ENCODE measurements at places on chromosomes 2 and 18.

- no peak for DNase-seq
Observed at GRCh38 chr2:238947243-238947760, 99.4 kb downstream of the TWIST2 start.

- no peak for DNase-seq
Observed at GRCh38 chr2:203732953-203733510, 26.6 kb downstream of the CD28 start.

- no peak for DNase-seq
Observed at GRCh38 chr2:232030229-232030628, 68.7 kb downstream of the DIS3L2 start.

GRCh38 chr18:13620206-13620672 lies 106.1 kb downstream of the FAM210A start:
- no peak for DNase-seq

- DNase-seq, result no peak
Observed at GRCh38 chr2:142871396-142871795, 6.1 kb upstream of the KYNU start.

DNA sequence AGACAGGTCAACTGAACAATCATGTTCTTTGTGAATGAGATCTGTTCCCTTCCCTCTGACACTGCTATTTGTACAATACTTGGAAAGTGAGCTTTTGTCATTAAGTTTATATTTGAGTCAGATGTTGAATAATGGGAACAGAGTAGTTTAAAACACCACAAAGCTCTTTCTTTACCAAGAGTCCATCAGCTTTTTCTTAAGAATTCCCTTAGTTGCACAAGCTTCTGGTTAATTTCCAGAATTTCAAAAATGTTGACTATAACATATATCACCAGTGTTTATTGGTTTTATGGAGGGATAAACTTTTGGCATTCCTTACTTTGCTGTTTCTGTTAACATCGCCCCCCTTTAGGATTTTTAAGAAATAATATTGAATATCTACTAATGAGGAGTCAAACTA lies 403.7 kb downstream of the CCDC85A start:
- no peak for DNase-seq

DNA sequence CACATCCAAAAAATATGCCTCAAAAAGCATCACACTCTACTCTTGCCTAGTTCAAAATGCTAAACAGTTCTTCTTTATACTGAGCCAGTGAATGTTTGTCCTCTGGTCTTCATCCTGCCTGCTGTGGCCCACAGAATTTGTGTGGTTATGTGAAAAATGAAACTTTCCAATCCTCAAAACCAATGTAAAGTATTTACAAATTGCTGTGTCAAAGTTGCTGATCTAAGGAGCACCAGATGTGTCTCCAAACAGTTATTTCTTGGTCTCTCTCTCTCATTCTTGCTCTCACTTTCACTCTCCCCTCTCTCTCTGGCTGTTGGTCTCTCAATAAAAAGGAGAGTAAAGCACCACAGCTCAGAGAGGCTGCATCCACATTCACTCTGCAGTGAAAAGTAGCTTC lies 23.0 kb downstream of the EPHA4 start:
- no peak for DNase-seq

DNA sequence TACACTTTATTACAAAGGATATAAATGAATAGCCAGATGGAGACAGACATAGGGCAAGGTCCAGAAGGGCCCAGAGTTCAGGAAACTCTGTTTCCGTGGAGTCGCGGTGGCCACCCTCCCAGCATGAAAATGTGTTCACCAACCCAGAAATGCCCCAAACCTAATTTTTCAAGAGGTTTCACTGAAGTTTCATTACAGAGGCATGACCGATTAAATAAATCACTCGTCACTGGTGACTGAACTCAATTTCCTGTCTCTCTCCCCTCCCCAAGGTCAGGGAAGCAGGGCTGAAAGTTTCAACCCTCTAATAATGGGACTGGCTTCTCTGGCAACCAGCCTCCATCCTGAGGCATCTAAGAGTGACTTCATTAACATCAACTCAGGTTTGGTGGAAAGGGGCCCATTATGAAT lies 22.4 kb downstream of the USP40 start:
- DNase-seq, result no peak

GRCh38 chr18:51250458-51251024 lies 53.1 kb upstream of the MEX3C start:
- DNase-seq, result no peak

- DNase-seq, result no peak
Observed at GRCh38 chr2:143252138-143252907, 123.1 kb downstream of the ARHGAP15 start.

DNA sequence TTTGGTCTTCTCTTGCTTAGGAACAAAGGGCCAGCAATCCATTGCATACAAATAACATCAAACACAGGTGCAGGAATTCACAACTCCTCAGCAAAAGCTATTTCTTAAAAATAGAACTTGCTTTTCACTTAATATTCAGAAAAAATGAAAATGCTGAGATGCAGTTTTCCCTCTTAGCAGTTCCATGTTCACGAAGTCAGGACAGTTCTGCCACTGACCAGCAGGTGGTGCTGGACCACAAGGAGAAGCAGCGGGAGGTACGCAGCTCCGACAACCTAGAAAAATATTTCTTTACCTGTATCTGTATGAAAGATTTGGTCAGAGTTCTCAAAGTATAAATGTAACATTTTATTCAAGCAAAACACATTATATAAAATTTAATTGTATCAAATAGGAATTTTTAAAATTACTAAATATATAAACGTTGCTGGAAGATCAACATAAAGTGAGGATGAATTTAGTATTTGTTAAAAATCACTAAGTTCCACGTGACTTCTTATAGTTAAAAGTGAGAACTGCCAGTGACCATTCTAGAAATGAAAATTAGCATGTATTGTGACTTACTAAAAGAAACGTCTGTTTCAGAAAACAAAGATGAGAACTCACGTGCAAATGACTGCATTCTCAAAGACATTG lies 48.8 kb downstream of the ADNP2 start:
- peak; percentile 86 for DNase-seq

DNA sequence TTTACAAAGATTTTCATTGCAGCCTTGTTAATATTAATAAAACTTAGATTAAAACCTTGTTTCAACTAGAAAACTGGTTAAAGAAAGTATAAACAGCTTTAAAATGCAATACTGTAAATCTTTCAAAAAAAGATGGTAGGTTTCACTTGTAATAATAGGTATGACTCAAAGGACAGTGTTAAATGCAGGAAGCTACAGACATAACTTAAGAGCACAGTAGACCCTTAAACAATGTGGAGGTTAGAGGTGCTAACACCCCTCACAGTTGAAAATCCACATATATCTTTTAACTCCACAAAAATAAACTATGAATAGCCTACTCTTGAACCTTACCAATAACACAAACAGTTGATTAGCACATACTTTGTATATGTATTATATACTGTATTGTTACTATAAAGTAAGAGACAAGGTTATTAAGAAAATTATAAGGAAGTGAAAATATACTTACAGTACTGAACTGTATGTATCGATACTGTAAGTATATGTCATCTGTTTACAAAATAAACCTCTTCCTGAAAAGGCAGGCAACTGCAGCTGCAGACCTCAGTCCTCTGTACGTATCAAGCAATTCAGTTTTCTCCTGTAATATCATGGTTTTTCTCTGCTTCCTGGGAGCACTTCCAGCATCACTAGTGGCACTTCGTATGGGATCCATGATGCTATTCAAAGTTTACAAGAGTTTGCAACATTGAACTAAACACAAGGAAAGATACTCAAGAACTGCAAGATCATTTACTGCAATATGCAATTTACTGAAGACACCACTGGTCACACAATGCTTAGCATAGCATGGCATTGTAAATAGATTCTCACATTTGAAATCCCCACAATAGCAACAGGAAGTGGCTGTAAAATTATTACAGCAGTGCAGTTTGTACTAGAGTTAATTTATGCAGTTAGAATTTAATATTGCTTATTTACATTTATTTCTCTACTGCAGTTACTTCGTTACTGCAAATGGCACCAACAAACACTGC lies 610.5 kb upstream of the LRRTM4 start:
- DNase-seq, result no peak

DNA sequence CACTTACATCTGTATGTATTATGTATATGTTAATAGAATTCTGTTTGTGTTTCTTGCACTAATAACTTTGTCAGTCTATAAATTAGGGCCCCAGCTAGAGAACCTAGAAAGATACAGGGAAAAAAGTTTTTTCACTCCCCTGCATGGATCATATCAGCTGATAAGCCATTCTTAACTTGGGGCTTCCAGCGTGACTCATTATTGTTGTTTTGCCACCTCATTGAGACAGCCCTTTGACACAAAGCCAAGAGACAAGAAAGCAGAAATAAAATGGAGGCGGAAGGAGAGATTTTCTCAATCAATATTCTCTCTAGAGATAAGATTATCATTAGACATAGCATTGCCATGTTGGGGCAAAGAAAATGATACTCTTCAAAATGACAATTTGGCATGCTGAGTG lies 93.4 kb downstream of the AKAIN1 start:
- DNase-seq, result no peak

DNA sequence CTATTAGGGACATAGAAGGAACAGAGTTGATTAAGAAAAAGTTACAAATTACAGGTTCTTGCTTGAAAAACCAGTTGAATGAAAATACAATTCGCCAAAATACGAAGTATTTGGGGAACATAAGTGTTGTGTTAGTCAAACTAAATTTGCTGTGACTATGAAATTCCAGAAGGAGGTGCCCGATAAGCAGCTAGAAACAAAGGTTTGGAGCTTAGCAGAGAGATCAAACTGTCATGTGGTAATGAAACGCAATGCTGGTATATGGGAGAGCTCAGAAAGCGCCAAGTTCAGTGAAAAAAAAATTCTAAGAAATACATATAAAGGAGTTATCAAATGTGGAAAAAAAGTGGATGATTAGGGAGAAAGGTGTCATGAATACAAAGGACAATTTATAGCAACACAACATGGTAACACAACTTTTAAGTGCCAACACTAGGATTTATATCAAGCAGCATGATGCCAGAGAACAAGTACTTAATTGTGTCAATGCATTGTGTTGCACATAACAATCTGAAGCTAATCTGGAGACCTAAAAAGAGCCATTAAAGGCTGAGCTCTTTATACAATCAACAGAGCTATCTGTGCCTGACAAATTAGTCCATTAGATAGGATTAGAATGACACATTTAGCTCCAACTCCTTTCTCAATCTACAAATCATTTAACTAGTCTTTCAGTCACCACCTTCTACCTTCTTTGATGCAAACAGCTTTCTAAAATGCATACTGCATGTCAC lies 31.2 kb downstream of the SMAD2 start:
- no peak for DNase-seq

GRCh38 chr18:28365411-28365831 lies 188.5 kb upstream of the CDH2 start:
- DNase-seq, result no peak

- no peak for DNase-seq
Observed at GRCh38 chr2:149448315-149448714, 117.9 kb downstream of the LYPD6 start.

DNA sequence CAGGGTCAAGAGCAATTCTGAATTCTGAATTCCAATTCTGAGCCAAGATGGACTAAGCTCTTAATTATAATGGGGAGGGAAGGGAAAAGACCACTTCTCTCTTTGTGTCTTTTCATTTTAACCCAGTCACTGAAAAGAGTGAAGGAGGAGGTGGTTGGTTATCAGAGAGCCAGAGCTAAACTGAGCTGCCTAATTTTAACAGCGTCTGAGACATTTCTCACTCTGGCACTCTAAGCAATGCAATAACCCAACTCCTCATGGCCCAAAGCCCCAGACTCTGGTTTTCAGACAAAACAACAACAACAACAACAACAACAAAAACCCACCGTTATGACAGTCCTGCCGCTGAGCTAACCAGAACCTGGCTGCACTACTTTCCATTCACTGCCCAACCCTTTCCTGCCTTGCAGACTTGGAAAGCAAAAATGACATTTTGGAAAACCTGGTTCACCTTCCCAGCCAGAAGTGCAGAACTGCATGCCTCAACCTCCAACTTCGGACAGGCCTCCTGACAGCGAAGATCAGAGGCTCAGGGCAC lies 1.0 kb downstream of the CHST10 start:
- no peak for DNase-seq

DNA sequence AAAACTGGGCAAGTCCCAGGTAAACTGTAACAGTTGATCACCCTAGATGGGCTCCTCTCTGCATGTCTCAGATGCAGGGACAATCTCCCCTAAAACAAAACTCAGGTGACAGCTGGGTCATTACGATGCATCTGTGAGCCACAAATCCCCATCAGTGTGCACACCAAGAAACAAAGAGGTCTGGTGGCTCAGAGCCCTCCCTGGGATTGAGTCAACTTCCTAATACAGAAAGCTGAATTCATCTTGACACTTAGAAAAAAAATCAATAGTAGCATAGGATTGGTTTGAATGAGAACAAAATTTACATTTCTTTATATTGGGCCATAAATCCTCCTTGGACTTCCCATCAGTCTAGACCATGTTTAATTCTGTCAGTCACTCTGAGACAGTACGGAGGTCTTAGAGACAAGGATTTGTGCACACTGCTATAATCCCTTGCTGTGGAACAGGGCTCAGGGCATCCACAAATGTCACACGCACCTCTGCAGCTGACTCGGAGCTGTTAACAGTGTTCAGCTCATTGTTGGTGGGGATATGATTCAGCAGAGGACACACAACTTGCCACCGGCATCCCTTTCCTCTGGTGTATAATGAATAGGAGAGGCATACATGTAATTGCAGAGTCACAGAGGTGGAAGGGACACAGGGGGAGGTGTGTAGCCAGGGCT lies 44.5 kb upstream of the DAPL1 start:
- no peak for DNase-seq

DNA sequence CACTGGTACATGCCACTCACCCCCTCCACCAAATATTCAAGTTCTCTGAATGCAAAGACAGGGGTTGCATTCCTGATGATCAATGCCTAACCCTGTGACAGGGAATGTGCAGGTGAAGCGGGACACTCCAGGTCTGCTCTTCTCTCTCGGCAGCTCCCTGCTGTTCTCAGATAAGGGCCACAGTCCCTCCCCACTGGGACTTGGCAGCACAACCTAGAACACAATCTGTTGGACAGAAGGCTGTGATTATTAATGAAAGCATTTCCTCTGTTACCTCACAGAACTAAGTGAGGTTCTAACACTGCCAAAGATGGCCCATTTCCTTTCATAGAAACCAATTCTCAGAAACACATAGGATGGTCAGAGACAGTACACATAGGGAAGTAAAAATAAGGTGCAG lies 42.7 kb downstream of the VSNL1 start:
- DNase-seq, result no peak

Measured in suppressor macrophage (primary cell).